ENCODE measurements at places on chromosomes 2 and 18.

- no peaks in the 10 kb centered on the region for H3K4me1 ChIP-seq
- no peak for DNase-seq
- no peaks in the 10 kb centered on the region for H3K36me3 ChIP-seq
- H3K27ac ChIP-seq: no peak overlapping the region
- H3K27me3 ChIP-seq: no peaks in the 10 kb centered on the region
- H3K4me3 ChIP-seq: no peak overlapping the region
Measured at GRCh38 chr2:41329040-41329439, 718.8 kb upstream of the PKDCC start.

DNA sequence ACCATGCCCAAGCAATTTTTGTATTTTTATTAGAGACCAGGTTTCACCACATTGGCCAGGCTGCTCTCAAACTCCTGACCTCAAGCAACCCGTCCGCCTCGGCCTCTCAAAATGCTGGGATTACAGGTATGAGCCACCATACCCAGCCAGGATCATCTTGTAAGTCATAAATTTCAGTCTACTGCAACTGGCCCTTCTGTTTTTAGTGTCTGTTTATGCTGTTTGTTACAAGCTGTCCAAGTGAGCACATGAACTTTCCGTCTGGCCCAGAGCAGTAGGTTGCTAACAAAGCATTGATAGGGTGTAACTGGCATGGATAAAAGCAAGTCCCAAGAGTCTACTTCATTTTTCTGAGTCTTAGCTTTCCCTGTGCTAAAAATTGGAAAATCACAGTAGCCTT is 164.4 kb upstream of the NT5C1B start:
- H3K4me3 ChIP-seq: no peak overlapping the region
- no peaks in the 10 kb centered on the region for H3K36me3 ChIP-seq
- DNase-seq: no peak
- H3K27ac ChIP-seq: no peak overlapping the region

GRCh38 chr2:181805228-181806038 is 86.1 kb upstream of the ITPRID2 start:
- H3K4me1 ChIP-seq: peaks cover 2% of the 10 kb centered on the region
- H3K4me3 ChIP-seq: no peak overlapping the region
- no peak for DNase-seq
- H3K27ac ChIP-seq: peak overlapping the region; percentile 73
- no peaks in the 10 kb centered on the region for H3K36me3 ChIP-seq
- H3K27me3 ChIP-seq: no peaks in the 10 kb centered on the region

GRCh38 chr2:72951303-72952095 is 34.2 kb downstream of the EMX1 start:
- H3K27ac ChIP-seq: no peak overlapping the region
- no peak for DNase-seq
- no peaks in the 10 kb centered on the region for H3K36me3 ChIP-seq
- H3K4me3 ChIP-seq: no peak overlapping the region
- H3K27me3 ChIP-seq: no peaks in the 10 kb centered on the region

DNA sequence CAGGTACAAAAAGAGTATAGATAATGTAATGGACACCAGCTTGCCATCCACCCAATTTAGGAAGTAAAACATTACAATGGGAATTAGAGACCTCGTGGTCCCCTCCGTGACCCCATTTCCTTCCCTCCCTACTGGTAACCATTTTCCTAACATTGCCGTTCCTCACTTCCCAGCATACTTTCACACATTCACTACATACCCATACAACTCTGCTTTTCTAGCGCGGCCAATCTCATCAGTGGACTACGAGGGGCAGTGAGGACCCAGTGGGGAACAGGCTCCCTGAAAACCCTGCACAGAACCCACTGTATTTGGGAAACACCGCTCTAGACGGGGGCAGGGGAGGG is 1.1 kb downstream of the ENOSF1 start:
- H3K36me3 ChIP-seq: no peaks in the 10 kb centered on the region
- no peak for DNase-seq
- no peaks in the 10 kb centered on the region for H3K27me3 ChIP-seq
- peaks cover 13% of the 10 kb centered on the region for H3K4me1 ChIP-seq
- H3K27ac ChIP-seq: peak overlapping the region; percentile 83
- peak overlapping the region; percentile 68 for H3K4me3 ChIP-seq

- H3K36me3 ChIP-seq: no peaks in the 10 kb centered on the region
- no peak overlapping the region for H3K27ac ChIP-seq
- no peak overlapping the region for H3K4me3 ChIP-seq
- no peaks in the 10 kb centered on the region for H3K27me3 ChIP-seq
- DNase-seq: no peak
Measured at GRCh38 chr2:195368249-195369217, 288.5 kb upstream of the SLC39A10 start.

DNA sequence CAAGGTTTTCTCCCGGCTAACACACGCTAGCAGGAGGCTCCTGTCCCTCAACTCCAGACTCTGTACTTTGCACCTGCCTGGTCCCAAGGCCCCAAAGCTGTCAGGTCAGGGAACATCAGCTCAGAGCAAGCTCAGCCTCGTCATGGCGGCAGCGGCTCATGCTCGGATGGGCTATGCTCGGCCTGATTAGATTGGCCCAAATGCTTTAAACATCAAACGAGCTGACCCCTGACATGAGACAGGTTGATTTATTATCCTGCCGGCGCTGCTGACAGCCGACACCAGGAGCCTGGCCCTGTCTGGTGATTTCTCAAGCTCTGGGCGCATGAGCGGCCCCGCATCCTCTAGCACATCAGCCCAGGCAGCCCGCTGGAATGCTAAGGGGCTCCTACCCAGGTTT is 436.4 kb downstream of the EIPR1 start:
- no peak for DNase-seq
- H3K27me3 ChIP-seq: no peaks in the 10 kb centered on the region
- H3K4me3 ChIP-seq: no peak overlapping the region
- no peaks in the 10 kb centered on the region for H3K36me3 ChIP-seq
- H3K4me1 ChIP-seq: no peaks in the 10 kb centered on the region

GRCh38 chr2:141364821-141365220 is 766.0 kb downstream of the LRP1B start:
- H3K27me3 ChIP-seq: no peaks in the 10 kb centered on the region
- no peaks in the 10 kb centered on the region for H3K4me1 ChIP-seq
- no peak for DNase-seq

- peaks cover 46% of the 10 kb centered on the region for H3K4me1 ChIP-seq
- H3K4me3 ChIP-seq: no peak overlapping the region
- H3K27me3 ChIP-seq: no peaks in the 10 kb centered on the region
- H3K36me3 ChIP-seq: no peaks in the 10 kb centered on the region
- no peak for DNase-seq
- H3K27ac ChIP-seq: no peak overlapping the region
Measured at GRCh38 chr18:48848641-48849143, 102.1 kb downstream of the SMAD7 start.

DNA sequence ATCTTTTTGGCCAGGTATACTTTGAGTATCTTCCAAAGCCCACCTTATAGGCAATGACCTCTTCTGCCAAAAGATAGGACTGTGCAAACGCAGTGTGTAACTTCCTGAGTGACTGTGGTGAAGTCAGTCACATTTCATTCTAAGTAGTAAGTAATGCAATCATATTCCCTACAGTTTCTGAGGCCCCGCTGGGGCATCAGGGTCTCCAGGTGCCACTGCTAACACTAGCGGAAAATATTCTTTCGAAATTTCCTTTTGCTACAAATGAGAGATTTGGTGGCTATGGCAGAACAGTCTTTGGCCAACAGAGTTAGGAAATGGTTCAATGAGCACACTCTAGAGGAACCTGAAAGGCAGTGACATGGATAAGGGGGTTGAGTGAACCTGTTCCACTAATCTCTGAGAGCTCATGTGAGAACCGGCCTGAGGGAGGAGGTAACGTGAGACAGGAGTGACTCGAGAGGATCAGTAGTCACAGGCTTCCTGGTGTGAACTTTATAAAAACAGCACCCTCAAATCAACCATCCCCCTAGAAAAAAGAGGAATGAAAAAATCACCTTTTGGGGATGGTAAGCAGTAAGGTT is 102.6 kb upstream of the LPIN2 start:
- H3K27me3 ChIP-seq: no peaks in the 10 kb centered on the region
- H3K36me3 ChIP-seq: no peaks in the 10 kb centered on the region
- H3K4me1 ChIP-seq: no peaks in the 10 kb centered on the region
- no peak overlapping the region for H3K4me3 ChIP-seq
- no peak for DNase-seq

DNA sequence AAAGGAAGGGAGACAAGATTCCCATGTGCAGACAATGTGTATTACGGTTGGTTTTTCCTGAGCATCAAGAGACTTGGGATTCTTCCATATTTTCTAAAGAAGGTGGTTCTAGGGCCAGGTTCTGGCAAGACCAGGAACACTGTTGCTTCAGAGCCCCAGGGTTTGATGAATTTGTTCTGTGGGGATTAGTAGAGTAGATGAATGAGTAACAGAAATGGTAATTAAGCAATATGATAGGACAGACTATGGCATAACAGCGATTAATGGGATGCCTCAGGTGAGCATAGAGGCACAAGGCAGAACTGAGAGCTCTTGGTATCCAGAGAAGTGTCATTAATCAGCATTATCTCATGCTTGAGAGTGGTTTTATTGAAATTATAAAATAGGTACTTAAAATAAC is 82.8 kb upstream of the PNPT1 start:
- H3K4me1 ChIP-seq: peaks cover 4% of the 10 kb centered on the region
- H3K36me3 ChIP-seq: no peaks in the 10 kb centered on the region
- no peak for DNase-seq
- no peak overlapping the region for H3K4me3 ChIP-seq

GRCh38 chr2:142974288-142975024 is 97.0 kb downstream of the KYNU start:
- H3K36me3 ChIP-seq: no peaks in the 10 kb centered on the region
- H3K27ac ChIP-seq: peak overlapping the region; percentile 73
- no peak overlapping the region for H3K4me3 ChIP-seq
- DNase-seq: peak; percentile 31
- H3K27me3 ChIP-seq: no peaks in the 10 kb centered on the region
- peaks cover 15% of the 10 kb centered on the region for H3K4me1 ChIP-seq

GRCh38 chr2:8545695-8546611 is 135.9 kb upstream of the ID2 start:
- no peak overlapping the region for H3K27ac ChIP-seq
- H3K27me3 ChIP-seq: no peaks in the 10 kb centered on the region
- DNase-seq: no peak
- no peak overlapping the region for H3K4me3 ChIP-seq

GRCh38 chr18:53795061-53795460 is 429.4 kb downstream of the MBD2 start:
- H3K4me3 ChIP-seq: no peak overlapping the region
- no peak for DNase-seq
- H3K27me3 ChIP-seq: no peaks in the 10 kb centered on the region

- H3K4me3 ChIP-seq: no peak overlapping the region
- peaks cover 9% of the 10 kb centered on the region for H3K4me1 ChIP-seq
- H3K27me3 ChIP-seq: no peaks in the 10 kb centered on the region
- H3K27ac ChIP-seq: no peak overlapping the region
- no peaks in the 10 kb centered on the region for H3K36me3 ChIP-seq
Measured at GRCh38 chr2:226691255-226691654, 108.4 kb downstream of the IRS1 start.

GRCh38 chr2:228642861-228643260 is 461.4 kb upstream of the SPHKAP start:
- no peaks in the 10 kb centered on the region for H3K36me3 ChIP-seq
- H3K27me3 ChIP-seq: no peaks in the 10 kb centered on the region
- no peak for DNase-seq
- no peak overlapping the region for H3K27ac ChIP-seq
- H3K4me3 ChIP-seq: no peak overlapping the region
- no peaks in the 10 kb centered on the region for H3K4me1 ChIP-seq

DNA sequence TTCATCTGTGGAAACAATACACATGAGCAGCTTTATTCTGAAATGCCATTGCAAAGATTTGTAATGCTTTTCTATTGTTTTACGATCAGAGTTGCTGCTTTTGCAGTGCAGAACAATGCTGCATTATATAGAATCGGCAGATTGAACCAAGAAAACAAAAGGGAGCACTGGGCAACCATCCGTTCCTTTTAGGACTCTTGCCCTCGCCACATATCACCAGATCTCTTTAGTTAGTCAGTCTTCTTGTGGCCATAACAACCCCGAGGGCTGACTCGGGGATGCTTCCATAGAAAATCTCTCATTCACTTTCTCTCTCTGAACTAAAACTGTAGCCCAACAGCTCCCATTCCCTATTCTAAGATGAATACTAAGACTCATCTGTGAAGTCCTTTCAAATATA is 340.4 kb downstream of the NRXN1 start:
- no peak for DNase-seq
- H3K27me3 ChIP-seq: no peaks in the 10 kb centered on the region
- H3K36me3 ChIP-seq: no peaks in the 10 kb centered on the region
- H3K4me1 ChIP-seq: no peaks in the 10 kb centered on the region
- H3K4me3 ChIP-seq: no peak overlapping the region

- H3K27me3 ChIP-seq: no peaks in the 10 kb centered on the region
- H3K36me3 ChIP-seq: no peaks in the 10 kb centered on the region
- H3K4me1 ChIP-seq: peaks cover 22% of the 10 kb centered on the region
- H3K27ac ChIP-seq: no peak overlapping the region
Measured at GRCh38 chr2:240459401-240460252, 24.2 kb downstream of the GPC1 start.

- no peak for DNase-seq
- no peaks in the 10 kb centered on the region for H3K27me3 ChIP-seq
Measured at GRCh38 chr2:152445375-152445774, 110.4 kb downstream of the FMNL2 start.

GRCh38 chr2:27754138-27754588 is 17.4 kb upstream of the MRPL33 start:
- H3K27ac ChIP-seq: peak overlapping the region; percentile 98
- peak; percentile 87 for DNase-seq
- H3K27me3 ChIP-seq: no peaks in the 10 kb centered on the region
- H3K4me1 ChIP-seq: peaks cover 21% of the 10 kb centered on the region
- no peaks in the 10 kb centered on the region for H3K36me3 ChIP-seq

DNA sequence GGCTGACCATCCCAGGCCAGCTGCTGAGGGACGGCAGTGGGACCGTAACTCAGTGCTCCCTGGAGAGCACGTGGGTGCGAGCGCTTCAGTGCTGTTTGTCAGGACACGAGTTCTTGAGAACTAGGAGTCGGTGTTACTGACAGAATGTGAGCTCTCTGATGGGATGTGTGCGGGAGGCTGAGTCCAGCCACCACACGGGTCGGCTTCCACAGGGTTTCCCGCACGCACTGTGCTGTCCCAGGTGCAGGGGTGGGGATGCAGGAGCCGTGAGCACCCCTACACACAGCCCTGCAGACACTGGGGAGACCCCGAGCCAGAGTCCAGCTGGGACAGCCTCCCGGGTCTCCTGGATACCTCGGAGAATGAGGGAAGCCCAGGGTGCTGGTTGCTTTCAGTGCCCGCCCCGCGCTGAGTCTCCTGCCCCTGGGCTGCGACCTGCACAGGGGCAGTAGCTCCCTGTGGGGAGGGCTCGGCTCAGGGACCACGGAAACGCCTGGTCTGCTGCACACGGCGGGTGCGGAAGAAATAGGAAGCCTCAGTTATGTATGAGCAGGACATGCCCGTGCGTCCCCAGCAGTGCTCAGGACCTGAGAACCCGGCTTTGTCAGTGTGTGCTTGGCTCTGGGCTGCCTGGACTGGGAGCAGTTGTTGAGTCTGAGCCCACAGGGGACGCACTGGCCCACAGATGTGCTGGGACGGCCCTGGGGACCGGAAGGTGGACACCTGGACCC is 71.2 kb downstream of the KCNG2 start:
- DNase-seq: no peak
- H3K4me1 ChIP-seq: no peaks in the 10 kb centered on the region
- H3K27ac ChIP-seq: no peak overlapping the region
- no peaks in the 10 kb centered on the region for H3K36me3 ChIP-seq
- no peaks in the 10 kb centered on the region for H3K27me3 ChIP-seq
- no peak overlapping the region for H3K4me3 ChIP-seq
